ENCODE measurements at places on chromosomes 3 and 15.

GRCh38 chr3:56868706-56869105 lies 67.0 kb upstream of the ARHGEF3 start:
- peak; percentile 41 for DNase-seq

GRCh38 chr3:50612234-50612882 lies 784 bp upstream of the CISH start:
- peak; percentile 41 for DNase-seq

- peak; percentile 20 for DNase-seq
These were observed 618.1 kb downstream of the PYDC2 start for GRCh38 chr3:192079098-192079497.

DNA sequence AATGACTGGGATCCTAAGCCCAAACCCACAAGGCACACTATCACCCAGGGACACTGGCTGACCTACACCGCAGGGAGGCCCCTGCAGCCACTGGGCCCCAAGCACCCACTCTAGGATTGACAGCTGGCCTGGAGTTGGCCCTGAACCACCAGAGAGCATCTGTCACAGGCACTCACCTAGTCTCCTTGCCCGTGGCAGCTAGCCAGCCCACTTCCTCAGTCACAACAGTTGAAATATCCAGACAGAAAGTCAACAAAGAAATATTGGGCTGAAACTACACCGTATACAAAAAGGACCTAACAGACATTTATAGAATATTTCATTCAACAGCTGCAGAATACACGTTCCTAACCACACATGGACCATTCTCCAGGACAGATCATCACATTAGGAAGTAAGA lies 5.2 kb upstream of the SPINK8 start:
- no peak for DNase-seq

DNA sequence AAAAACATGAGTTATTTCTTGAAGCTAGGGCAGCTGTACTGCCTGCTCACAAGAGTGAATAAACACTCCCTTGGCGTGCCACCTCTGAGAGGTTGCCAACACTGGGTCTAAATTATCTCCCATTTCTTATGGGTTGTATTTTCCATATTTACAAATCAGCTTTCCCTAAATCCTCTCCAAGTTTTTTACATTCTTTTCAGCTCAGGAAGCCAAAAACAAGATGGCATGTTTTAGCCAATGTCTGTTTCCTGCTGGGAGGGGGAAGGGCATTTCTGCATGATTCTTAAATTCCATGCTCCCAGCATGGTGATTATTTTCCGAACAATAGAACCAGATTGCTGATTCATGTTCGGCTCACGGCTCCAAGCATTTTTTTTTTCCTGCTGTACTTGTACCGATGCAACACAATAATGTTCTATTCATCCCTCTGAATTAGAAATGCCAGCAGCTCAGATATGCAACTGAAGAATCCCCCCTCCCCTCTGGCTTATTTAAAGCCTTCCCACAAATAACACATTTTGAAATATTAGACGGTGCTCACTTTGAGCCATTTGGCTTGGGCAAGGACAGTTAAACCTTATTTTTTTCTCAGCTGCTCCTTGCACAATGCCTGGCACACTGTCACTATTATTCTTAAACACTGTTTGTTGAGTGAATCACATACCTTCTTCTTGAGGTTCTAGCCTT lies 252.5 kb downstream of the THRB start:
- DNase-seq = no peak

DNA sequence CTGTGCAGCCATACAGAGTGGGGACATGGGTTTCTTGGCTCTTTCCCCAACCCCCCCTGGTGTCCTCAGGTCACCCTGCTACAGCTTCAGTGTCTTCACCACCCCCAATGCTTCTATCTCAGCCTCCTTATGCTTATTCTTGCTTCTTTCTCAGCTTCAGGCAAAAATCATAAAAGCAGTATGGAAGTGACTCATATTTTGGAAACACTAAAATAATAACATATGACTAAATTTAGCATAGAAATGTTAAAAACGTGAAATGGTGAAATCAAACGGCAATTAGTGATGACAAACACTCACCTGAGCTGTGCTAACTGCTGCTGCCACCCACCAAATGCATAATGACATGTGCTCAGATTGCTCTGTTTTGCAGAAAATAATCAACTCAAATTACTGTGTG lies 475.2 kb upstream of the EPHA3 start:
- DNase-seq = no peak

GRCh38 chr15:80693682-80694610 lies 1.2 kb upstream of the ABHD17C start:
- DNase-seq = peak; percentile 30

DNA sequence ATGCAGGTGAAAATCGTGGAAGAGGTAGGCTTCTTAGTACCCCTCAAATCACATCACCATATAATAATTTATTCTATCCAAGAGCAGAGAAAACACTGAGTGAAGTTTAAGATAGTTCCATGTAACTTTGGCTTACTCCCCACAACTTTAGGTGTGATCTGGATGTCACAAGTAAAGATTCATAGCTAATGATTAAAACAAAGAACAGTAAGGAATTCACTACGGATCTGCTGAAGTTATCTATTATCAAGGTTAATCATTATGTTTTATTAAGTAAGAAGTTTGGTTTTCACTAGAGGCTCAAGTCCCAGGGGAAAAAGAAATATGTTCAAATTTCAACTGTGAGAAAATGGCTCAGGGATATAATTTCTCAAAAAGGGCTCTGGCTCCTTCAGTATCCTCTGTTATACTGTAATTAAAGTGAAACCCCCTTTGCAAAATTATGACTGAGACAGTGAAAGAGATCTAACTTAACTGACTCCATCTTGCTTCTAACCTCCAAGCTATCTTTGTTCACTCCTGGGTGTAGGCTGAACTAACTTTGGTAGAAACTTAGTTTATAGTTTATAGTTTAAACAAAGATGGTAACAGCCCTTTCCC lies 17.1 kb downstream of the CD80 start:
- DNase-seq = no peak

DNA sequence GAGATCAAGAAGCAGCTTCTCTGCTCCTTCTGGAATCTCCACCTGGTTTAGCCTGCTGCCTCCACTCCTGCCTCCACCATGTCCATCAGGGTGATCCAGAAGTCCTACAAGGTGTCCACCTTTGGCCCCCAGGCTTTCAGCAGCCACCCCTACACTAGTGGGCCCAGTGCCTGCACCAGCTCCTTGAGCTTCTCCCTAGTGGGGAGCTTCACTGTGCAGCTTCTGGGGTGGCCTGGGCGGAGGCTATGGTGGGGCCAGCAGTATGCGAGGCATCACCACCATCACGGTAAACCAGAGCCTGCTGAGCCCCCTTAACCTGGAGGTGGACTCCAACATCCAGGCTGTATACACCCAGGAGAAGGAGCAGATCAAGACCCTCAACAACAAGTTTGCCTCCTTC lies 2.4 kb upstream of the KPNA4 start:
- DNase-seq = no peak

GRCh38 chr15:51114437-51115119 lies 19.9 kb upstream of the TNFAIP8L3 start:
- no peak for DNase-seq

- DNase-seq = no peak
These were observed 167.6 kb downstream of the PLCL2 start for GRCh38 chr3:17052363-17052762.

DNA sequence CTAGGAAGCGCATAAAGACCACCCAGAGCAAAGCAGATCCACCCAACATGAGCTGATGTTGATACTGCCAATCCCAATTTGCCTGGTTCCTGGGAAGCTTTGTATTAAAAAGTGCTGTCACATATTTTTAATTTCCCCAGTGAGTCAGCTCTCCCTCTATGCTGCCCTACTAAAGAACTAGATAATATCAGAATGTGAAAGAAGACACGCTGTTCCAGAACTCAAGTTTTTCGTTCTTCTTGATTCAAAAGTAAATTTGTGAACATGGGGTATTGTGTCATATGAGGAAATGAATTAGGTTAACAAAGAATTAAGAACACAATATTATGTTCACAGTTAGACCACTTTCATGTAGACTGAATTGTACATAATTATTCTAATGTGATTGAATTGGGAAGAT lies 734.2 kb upstream of the ALCAM start:
- DNase-seq = no peak

- DNase-seq = no peak
These were observed 541 bp upstream of the SLC6A11 start for GRCh38 chr3:10815487-10815886.

DNA sequence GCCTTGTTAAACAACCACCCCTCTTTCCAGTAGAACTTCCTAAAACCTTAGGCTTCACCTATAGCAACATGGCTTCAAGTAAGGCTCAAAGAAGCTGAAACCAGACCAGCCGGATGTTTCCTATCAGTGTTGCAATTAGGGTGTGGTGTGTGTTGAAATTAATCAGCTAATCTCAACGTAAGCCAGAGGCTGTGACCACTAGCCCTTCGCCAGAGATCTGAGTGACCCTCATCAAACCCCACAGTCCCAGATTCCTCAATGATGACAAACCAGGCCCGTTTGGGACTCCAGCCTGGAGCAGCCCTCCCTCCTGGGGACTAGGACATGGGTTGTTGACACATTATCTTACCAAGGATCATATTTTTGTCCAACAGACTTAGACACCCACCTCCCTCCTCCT lies 27.3 kb downstream of the CYP11A1 start:
- no peak for DNase-seq

GRCh38 chr15:31024979-31025378 lies 33.6 kb upstream of the MTMR10 start:
- no peak for DNase-seq

GRCh38 chr15:91228383-91228782 lies 128.3 kb downstream of the SV2B start:
- no peak for DNase-seq

DNA sequence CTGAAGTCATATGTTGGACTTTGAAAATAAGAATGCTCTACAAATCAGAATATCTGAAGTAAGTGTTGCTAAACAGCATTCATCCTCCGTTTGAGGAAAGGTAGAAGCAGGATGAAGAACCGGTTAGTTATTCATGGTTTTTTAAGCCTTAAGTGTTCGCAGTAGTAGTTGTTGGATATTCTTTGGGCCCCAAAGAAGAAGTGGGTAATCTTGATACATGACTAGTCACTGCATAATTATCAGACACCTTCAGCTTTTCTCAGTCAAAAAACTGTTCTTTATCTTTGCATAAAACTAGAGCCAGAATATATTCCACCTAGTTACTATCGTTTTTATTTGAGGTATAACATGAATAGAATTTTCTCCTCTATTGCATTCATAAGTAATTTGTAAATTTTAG lies 13.8 kb downstream of the RAB5A start:
- DNase-seq = no peak

DNA sequence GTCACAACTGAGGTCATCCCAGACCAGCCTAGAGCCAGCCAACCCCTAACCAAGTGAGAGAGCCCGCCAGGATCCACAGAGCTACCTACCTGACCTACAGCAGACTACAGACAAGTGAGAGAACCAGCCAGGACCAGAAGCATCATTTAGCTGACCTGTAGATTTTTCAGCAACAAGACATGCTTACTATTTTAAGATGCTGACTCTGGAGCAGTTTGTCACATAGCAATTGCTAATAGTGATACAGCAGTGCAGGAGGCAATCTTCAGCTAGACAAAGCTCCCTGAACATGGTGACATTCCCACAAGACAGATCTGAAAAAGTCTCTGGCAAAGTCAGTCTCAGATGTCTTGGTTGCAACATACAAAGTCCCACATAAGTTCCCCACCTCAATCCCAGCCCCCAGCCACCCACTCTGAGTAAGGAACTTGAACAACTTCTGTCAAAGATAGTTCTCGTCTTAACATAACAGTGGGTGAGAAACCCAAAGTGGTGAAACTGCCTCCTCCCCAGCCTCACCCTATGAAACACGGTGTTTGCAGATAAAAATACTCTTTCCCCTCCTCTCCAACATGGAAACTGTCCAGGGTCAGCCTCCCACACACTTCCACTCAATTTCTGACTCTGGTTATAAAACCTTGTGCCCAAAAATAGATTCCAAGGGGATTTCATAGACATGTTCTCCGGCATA lies 120.3 kb upstream of the SLC6A11 start:
- DNase-seq = no peak

GRCh38 chr3:43872301-43872700 lies 181.6 kb downstream of the ABHD5 start:
- no peak for DNase-seq

DNA sequence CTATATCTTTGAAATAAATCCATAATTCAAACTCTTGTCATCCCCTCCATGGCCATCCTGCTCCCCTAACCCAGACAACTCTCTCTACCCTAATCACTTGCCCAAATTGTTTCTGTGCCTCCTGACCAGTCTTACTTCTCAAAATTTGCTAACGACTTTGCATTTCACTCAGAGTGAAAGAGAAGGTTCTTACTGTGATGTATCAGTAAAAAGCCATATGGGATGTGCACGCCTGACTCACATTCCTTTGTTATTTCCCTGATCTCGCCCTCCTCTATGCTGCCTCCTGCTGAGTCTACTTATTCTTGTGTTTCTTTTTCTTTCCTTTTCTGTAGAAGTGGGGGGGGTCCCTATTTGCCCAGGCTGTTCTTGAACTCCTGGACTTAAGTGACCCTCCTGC lies 487.2 kb upstream of the FRG2C start:
- no peak for DNase-seq

GRCh38 chr3:86774082-86774691 lies 216.8 kb downstream of the VGLL3 start:
- peak; percentile 57 for DNase-seq

DNA sequence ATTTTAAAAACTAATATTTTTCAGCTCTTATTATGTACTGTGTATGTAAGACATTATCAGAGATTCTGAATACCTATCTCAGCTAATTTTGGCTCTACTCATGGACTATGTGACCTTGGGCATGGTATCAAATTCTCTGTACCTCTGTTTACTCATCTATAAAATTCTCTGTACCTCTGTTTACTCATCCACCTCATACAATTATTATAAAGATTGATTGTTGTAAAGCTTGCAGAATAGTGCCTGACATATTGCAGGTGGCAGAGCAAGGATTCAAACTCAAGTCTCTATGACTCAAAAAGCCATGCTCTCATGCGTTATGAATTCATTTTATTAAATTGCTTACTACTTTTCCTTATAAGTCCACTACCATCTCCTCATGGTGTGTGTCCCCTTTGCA lies 151.9 kb upstream of the ARL6 start:
- DNase-seq = no peak

DNA sequence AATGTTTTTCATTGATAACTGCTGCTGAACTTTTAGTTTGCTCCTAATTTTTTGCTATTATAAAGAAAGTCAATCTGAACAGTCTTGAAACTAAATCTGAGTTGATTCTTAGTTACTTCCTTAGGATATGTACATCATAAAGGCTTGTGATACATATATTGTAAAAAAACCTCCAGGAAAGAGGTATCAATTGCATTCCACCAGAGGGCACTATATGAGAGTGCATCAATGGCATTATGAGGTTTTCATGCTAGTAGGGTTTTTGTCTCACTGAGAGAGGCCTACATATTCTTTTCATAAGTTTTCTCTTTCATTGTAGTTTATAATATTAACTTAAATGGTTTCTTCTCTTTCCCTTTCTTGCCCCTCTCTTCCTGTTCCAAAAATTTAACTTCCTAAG lies 46.9 kb downstream of the PIK3R4 start:
- peak; percentile 67 for DNase-seq
